ENCODE measurements at places on chromosomes 6 and 20.

GRCh38 chr6:17457405-17457804 is 64.0 kb downstream of the CAP2 start:
- DNase-seq = no peak

GRCh38 chr6:9507136-9507895 is 907.6 kb downstream of the TFAP2A start:
- DNase-seq = no peak

- DNase-seq = no peak
Observed at GRCh38 chr6:120355822-120356221, 978.5 kb downstream of the TBC1D32 start.

GRCh38 chr20:56806952-56807517 is 177.9 kb downstream of the TFAP2C start:
- DNase-seq = no peak

DNA sequence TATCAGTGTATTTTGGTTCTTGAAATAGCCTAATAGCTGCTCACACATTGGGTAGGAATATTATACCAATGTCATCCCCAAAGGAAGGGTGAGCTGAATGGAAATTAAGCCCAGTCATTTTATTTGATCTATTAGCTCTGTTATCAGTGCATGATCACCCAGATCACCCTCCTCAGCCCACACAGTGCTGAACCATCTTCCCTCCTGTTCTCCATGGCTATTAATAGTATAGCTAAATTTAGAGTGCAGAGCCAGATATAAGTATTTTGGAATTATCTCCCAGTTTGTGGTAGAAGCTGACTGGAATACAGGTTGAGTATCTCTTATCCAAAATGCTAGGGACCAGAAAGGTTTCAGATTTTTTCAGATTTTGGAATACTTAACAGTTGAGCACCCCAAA is 45.4 kb downstream of the KCTD20 start:
- DNase-seq = no peak

DNA sequence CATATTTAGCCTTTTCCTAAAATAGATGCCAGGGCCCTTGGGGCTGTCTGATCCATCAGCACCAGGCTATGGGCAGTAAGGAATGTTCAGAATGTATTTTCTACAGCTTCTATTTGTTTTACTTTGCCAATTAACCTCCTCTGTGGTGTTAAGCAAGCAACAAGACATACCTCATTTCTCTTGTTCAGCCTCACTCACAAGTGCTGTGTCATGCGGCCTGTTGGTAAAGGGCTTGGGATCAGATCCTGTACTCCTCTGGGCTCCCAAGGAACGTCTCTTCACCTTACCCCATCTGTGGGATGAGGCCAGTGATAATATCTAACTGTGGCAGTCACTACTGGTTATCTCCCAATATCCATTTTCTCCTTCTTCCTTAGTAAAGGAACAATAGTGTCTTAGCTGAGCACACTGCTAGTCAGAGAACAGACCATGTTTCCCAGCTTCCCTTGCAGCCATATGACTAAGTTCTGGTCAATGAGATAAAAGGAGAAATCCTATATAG is 7.0 kb upstream of the DSTN start:
- no peak for DNase-seq

- DNase-seq = peak; percentile 41
Observed at GRCh38 chr20:47293631-47294030, 62.9 kb downstream of the ZMYND8 start.

GRCh38 chr20:20096421-20096820 is 44.1 kb downstream of the CFAP61 start:
- no peak for DNase-seq

GRCh38 chr20:23009636-23010035 is 25.5 kb upstream of the SSTR4 start:
- no peak for DNase-seq

GRCh38 chr6:109172101-109172746 is 76.9 kb downstream of the CEP57L1 start:
- no peak for DNase-seq

GRCh38 chr20:49478754-49479689 is 3.4 kb downstream of the KCNB1 start:
- no peak for DNase-seq

DNA sequence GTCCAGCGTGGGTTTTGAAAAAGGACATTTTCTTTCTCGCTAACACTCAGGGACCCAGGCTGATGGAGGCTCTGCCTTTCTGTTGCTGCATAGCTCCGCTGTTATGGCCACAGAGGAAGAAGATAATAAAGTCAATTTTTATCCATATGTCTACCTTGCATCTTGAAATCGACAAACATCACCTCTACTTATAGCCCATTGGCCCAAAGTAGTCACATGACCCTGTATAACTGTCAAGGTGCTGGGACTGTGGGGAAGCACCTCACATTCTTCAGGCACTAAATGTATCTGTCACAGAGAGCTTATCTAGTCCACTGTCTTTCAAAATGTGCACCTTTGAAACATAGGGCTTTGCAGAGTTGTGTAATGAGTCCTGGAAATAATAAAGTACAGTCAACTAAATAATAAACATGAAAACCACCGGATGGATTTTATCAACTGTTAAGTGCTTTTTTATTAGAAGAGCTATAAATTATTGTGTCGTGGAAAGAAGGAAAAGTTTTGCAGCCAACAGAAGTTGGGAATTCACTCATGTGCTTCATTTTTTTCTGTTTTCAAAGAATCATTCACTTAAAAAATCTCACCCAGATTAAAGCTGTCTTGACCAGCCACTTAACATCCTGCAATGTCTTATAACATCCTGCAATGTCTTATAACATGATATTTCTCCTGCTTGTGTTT is 47.7 kb upstream of the RCAN2 start:
- no peak for DNase-seq

GRCh38 chr20:51092338-51092737 is 69.4 kb upstream of the KCNG1 start:
- no peak for DNase-seq

GRCh38 chr20:57899554-57899953 is 189.7 kb upstream of the PMEPA1 start:
- DNase-seq = no peak

GRCh38 chr20:62606016-62606415 is 36.3 kb upstream of the SLCO4A1 start:
- DNase-seq = no peak
